Activated T-cell treated with anti-CD3 and anti-CD28 coated beads for 24 hours (primary cell): ENCODE measurements at places on chromosomes 6 and 20.

GRCh38 chr20:63740627-63741353, 1.2 kb downstream of the SLC2A4RG start:
- DNase-seq = no peak

DNA sequence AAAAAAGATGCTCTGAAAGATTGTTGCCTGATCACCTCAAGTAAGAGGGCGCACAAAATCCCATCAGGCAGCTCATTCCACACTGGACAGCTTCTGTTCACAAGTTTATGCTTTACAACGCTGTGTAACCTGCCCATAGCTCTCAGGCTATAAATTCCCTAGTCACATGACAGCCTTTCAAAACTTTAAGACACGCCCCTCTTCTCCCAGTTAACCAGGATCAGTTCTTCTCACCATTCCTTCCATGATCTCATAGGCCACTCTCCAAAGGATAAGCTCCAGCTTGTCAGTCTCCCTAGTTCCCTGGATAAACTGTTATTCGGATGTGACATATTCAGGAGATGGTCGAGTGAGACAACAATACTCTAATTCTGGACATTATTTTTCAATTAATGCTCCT, 15.0 kb downstream of the ADNP start:
- DNase-seq = no peak

DNA sequence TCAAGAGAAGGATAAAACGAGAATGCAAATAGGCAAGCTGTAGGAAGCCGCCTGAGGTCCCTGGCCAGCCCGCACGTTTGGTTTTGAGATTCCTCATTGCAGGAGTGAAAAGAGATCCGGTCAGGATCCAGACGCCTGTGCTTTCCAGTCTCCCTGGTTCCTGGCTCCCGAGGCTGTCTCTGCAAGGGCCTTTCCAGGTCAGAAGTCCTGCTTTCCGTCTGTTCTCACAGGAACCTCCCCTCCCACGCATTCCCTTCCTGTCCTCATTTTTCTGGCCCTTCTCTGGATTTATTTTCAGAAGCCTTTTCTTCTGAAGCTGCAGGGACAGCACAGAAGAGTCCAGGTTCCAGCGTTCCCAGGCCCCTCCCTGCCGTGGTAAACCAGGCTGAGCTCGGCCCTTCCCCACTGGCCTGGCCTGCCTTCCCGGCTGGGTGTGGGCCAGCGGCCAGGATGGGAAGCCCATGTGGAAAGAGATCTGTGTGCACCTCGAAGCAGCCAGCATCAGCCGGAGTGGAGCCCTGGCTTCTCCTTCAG, 54.0 kb downstream of the TMEM242 start:
- DNase-seq = no peak

DNA sequence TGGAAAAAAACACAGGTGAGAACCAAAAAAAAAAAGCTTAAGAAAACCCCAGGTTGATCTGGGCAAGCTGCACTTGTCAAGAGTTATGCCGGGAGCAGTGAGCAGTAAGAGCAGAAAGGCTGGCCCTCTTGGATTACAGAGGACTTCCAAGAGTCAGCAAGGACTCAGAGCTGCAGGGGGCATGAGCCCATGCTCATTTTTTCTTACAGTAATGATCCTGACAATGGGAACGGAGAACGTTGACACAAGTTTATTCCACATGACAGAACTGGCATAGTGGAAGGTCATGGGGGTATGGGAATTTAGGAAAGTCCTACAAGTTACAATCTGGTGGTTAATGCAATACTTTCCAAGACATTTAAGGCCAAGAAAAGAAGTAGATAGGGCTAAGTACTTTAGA, 256.6 kb downstream of the GMDS start:
- DNase-seq = no peak

- no peak for DNase-seq
These were observed 932.7 kb downstream of the TFAP2A start for GRCh38 chr6:9482030-9482738.

- no peak for DNase-seq
These were observed 100.9 kb upstream of the CCN2 start for GRCh38 chr6:132052096-132052495.

DNA sequence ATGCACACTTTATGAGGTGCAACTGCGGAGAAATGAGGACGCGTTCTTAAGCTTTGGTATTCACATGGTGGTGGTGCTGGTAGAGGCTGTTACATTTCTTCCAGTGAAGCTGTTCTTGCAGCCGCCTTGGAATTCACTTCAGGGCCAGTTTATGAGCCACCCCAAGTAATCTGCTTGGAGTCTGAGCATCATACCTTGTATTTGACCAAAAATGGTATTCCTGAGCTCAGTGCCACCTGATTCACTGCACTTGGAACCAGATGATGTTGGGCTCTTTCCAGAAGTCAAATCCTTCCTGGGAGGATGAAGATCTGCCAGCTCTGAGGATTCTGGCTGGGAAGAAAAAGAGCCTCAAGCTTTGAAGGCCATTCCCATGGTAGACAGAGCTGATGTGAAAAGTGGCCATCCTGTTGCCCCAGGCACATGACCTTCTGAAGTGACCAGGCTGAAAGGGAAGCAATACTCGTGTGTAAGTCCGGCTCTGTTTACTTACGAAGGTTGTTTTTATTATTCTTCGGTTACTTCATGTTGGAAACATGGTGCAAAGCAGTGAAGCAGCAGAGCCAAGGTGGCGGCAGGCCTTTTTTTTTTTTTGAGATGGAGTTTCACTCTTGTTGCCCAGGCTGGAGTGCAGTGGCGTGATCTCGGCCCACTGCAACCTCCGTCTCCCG, 7.7 kb downstream of the MANBAL start:
- DNase-seq = no peak

- DNase-seq = no peak
These were observed 74.7 kb downstream of the DHX35 start for GRCh38 chr20:39036851-39037250.

- no peak for DNase-seq
These were observed 37.0 kb downstream of the AKAP7 start for GRCh38 chr6:131172222-131172621.

DNA sequence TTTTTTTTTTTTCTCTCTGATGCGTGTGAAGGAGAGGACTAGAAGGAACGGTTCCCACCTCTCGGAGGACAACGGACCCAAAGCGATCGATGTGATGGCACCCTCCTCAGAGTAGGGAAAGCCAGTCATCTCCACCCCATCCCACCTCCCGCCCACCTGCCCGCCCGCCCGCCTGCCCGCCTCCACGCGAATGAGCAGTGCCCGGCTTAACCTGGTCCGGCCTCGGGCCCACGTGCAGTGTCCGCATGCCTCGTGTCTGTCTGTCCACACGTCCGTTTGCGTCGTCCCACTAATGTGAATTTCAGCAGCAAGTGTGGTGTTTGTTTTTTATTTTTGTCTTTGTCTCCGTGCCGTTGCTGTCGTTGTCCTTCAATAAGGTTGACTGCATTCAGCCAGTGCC, 42.1 kb upstream of the MYL9 start:
- DNase-seq = no peak

DNA sequence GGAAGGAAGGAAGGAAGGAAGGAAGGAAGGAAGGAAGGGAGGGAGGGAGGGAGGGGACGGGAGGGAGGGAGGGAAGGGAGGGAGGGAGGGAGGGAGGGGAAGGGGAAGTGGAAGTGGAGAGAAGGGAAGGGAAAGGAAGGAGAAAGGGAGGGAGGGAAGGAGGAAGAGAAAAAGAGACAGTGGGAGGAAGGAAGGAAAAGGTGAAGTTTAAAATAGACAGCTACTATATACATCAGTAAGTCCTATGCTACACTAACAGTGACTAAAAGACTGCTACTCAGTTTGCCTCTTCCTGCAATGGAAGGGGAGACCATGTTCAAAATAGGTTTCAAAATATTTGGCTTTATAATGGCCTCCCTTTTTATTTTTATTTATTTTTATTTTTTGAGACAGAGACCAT, 22.5 kb downstream of the MAP3K5 start:
- no peak for DNase-seq

- no peak for DNase-seq
These were observed 27.8 kb downstream of the VAPB start for GRCh38 chr20:58416835-58417234.

DNA sequence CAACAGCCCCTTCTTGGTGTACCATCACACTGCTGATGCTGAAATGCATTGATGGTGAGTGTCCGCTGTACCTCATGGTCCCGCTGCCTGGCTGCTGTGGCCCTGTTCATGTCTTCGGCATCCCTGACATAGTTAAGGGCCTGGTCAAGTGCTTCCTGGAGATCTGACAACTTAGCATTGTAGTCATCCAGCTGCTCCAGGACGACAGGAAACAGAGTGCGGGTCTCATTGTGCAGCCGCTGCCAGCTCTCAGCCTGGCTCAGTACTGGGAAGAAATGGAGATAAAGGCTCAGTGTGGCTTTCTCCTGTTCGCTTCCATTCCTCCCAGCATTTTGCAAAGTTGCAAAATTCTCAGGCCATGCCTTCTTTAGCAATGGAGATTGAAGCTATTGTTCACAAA, 81.8 kb downstream of the LAMA4 start:
- no peak for DNase-seq

GRCh38 chr6:128498234-128498633, 22.2 kb downstream of the PTPRK start:
- no peak for DNase-seq

- DNase-seq = no peak
These were observed 124.9 kb upstream of the TMEM170B start for GRCh38 chr6:11412616-11413015.

- no peak for DNase-seq
These were observed 470.2 kb upstream of the BTBD3 start for GRCh38 chr20:11447371-11448100.

DNA sequence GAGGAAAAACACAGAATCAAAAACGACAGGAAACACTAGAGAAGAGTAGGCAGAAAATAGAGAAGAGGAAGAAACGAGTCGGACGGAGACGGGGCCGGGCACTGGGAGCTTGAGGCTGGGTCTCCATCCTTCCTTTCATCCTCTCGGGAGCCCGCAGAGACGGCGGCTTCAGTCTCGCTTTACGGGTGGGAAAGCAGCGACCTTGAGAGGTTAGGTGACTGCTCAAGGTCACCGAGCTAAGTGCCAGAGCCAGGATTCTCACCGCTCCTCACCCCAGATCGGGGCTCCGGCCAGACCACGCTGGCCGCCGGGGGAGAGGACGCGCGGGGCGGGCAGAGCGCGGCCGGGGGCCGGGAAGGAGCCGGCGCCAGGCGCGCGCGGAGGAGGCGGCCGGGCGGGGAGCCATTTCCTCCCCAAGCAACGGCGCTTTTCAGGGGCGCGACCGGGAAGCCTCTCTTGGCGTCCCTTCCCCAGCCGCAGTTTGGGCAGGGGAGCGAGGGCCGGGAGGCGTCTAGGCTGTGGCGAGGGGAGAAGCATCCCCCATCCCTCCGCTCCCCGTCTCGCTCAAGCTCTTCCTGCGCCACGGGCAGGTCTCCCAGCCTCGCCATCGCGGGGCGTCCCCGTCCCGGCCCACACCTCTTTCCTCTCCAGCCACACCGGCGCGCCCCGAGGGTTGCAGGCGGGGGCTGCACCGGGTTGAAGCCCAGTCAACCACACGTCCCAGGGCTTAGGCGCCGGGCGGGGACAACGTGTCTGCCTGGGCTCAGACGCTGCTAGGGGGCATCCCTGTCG, 24.1 kb upstream of the MAP3K7 start:
- peak; percentile 11 for DNase-seq

GRCh38 chr6:56953597-56954402, 1.1 kb upstream of the BEND6 start:
- DNase-seq = no peak

GRCh38 chr6:165807249-165807960, 144.4 kb upstream of the PDE10A start:
- DNase-seq = no peak

DNA sequence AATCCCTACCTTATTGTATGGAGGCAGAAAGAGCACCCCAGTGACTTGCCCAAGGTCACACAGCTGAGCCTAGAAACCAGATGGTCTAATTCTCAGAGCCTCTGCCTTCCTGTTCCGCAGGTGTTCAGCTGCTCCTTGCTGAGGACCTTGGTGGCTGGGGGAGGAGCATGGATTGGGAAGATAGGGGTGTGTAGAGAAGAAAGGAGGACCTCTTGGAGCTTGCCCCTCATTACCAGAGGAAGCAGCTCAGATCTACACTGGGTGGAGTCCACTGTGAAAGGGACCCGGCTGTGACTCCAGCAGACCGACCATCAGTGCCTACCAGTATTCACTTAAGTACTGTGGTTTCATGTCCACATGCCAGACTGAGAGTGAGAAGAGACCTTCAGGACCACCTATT, 15.2 kb downstream of the FOXP4 start:
- DNase-seq = no peak

DNA sequence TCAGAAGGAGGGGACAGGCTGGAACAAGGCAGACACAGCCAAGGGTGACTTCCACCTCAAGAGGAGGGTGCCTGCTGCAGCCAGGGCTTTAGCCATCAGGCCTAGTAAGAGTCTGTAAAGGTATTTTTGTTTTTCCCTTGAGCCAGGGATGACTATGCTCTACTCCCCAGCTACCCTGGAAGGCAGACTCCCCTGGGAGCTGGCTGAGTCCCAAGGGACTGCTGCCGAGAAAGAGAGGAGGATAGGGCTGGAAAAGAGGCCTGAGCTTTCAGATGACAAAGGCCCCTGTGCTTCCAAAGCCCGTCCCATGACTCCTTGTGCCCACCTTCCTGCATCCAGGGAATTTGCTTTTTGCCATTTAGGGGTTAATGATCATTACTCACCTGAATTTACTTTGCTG, 14.0 kb upstream of the GSTA4 start:
- no peak for DNase-seq

DNA sequence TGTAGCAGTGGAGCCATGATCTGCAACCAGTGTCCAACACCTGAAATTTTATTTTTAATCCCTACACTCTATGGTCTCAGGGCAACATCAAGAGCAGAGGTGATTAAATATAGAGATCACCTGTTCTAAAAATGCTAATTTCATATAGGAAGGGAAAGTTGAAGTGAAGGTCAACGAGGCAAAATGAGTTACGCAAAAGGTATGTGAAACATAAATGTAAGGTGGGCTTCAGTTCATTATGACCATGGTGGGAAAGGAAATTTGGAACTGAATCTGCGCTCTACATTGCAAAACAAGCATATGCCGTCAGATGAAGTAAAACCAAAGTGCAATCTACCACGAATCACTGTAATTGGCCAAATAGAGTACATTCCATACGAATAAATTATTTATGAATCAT, 35.2 kb upstream of the STMND1 start:
- no peak for DNase-seq
